ENCODE measurements at places on chromosomes 1 and 21.

DNA sequence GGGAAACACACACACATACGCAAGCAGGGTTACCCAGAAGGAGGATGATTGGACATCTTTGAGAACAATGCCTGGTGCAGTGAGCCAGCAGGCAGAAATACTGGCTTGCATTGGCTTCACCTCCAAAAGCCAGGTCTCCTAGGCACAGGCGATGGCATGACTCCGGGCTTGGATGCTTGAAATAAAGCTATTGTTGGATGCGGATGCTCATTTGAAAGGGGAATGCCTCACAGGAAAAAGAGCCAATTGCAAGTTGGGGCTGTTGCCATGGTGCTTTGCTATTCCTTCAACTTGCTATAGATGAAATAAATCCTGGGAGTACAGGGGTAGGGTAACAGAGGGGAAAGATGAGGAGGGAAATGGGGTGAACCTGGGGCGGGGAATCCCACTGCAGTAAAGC lies 180.7 kb upstream of the SGIP1 start:
- peak; percentile 42 for DNase-seq

- DNase-seq, result no peak
These were observed 150.1 kb downstream of the PLXNA2 start for GRCh38 chr1:208093754-208094719.

- DNase-seq, result peak; percentile 49
These were observed 61.1 kb downstream of the SDC3 start for GRCh38 chr1:30847358-30847972.

- DNase-seq, result no peak
These were observed 448.2 kb downstream of the BRINP3 start for GRCh38 chr1:190029441-190029840.

DNA sequence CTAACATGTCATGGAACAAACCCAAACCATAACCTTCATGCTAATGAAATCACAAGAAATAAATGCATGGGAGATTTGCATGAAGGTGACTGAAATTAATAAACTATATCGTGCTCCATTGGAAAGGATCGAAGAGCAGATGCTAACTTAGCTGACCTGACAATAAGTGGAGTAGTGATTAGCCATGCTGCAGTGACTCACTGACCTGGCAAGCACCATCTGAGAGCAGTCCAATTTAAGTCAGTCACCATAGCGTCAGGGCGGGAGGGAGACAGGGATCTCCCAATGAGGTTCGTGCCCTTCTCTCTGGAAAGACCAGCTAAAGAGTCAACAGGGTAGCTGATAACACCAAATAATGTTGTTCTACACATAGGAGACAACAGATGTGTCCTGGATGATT lies 21.5 kb downstream of the OLIG2 start:
- DNase-seq, result no peak

GRCh38 chr1:39026051-39026865 lies at the start of gene NDUFS5:
Gene NDUFS5, plus strand, starts transcription at chr1:39026350. Its CDS starts 2,375 bp downstream, at chr1:39028725.
- peak; percentile 90 for DNase-seq

- DNase-seq, result no peak
These were observed 8.2 kb upstream of the MTFR1L start for GRCh38 chr1:25811384-25812082.

GRCh38 chr21:45088729-45089128 lies 14.3 kb downstream of the ADARB1 start:
- no peak for DNase-seq

- DNase-seq, result no peak
These were observed 9.3 kb upstream of the PI4KB start for GRCh38 chr1:151336556-151336955.

DNA sequence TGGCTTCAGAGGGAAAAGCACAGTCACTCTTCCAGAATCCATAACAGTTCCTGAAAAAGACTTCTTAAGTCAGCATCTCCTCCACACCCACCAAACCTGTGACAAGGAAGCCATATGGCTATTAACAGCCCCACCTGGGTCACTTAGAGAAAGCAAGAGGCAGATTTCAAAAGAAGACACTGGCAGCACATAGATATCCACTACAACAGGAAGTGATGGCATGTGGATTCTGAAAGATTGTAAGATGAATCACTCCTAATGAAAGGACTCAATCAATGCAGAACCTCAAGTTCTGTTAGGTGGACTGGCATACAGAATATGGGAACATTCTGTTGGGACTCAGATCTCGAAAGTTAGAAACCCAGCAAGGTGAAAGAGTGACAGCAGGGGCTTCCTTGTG lies 365.9 kb downstream of the TGFB2 start:
- DNase-seq, result no peak

GRCh38 chr1:28395181-28395580 lies 25.6 kb downstream of the PHACTR4 start:
- DNase-seq, result no peak

DNA sequence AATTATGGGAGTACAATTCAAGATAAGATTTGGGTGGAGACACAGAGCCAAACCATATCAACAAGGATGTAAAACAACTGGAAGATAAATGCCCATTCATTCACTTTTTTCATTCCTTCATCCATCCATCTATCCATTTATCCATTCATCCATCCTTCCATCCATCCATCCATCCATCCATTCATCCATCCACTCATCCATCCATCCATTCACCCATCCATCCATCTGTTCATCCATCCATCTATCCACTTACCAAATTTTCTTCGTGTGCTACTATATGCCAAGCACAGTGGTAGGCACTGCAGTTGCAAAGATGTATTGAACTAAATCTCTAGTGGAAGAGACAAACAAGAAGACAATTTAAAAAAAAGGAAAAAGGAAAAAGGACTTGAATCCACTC lies 14.3 kb upstream of the SIPA1L2 start:
- DNase-seq, result no peak

- no peak for DNase-seq
These were observed 101.1 kb upstream of the JUN start for GRCh38 chr1:58884706-58885661.

- no peak for DNase-seq
These were observed 64.8 kb downstream of the FCRL5 start for GRCh38 chr1:157487504-157487903.

- DNase-seq, result no peak
These were observed 88.3 kb downstream of the SCMH1 start for GRCh38 chr1:41153750-41154274.

- DNase-seq, result no peak
These were observed 52.2 kb upstream of the CNN3 start for GRCh38 chr1:94979131-94979530.

- no peak for DNase-seq
These were observed 783.2 kb upstream of the NEGR1 start for GRCh38 chr1:73065339-73066041.

DNA sequence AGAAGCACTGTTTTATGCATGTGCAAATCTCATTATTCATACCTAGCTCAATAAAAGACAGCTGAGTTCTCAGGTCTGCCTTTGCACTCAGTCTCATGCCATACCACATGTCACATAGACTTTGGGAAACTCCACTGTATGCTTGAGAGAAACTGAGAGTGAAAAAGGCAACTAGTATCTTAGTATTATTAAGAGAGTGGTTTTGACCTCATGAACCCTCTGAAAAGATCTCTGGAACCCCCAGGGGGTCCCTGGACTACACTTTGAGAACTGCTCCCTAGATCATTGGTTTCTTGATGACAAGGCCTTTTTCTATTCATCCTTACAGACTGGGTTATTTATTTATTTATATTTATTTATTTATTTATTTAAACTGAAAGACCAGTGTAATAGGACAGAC lies 3.7 kb upstream of the RHEX start:
- DNase-seq, result no peak

DNA sequence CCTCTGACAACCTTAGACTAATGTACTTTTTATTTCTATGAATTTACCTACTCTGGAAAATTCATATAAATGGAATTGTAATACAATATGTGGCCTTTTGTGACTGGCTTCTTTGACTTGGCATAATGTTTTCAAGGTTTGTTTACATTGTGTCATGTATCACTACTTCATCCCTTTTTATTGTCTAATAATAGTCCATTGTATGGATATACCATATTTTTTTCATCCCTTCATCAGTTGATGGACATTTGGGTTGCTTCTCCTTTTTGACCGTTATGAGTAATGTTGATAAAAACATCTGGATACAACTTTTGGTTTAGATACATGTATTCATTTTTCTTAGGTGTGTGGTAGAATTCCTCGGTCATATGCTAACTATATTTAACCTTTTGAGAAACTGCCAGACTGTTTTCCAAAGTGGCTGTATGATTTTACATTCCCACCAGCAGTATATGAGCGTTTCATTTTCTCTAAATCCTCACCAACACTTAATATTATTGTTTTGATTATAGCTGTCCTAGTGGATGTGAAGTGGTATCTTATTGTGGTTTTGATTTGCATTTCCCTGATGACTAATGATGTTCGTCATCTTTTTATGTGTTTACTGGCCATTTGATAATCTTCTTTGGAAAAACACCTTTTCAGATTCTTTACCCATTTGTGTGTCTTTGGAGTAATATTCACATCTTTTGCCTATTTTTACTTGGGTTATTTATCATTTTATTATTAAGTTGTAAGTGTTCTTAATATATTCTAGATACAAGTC lies 3.5 kb downstream of the RO60 start:
- DNase-seq, result no peak

GRCh38 chr1:227795732-227796131 lies 19.7 kb upstream of the PRSS38 start:
- DNase-seq, result no peak

DNA sequence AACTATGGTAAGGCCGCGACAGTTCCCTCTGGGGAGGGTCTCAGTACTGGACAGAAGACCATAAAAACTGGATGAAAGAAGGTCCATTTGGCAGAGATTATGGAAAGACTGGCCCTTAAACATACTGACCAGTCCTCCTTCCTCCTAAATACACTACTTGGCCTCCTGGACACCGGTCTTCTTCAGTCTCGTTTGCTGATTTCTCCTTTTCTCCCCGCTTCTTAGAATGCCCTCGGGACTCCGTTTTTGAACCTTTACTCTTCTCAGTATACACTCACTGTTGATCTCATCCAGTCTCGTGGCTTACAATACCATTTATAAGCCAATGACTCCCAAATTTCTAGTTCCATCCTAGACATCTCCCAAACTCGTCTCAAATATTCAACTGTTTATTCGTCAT lies 694 bp upstream of the MRPL9 start:
- no peak for DNase-seq

DNA sequence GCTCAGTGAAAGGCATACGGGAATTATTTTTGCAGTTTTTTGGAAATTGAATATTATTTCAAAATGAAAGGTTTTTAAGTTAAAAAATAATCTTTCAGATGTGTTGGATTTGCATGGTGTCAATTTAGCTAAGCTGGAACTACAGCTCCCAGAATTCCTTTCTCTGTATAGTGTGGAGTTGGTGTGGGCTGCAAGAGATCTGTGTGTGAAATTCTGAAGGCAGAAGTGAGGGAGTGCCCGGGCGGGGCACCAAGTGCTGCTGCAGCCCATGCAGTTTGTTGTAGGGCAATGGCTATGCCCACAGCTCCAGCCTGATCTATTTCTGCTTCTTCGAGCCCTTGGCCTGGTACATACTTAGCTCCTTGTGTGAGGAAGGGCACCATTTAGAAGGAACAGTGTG lies 60.5 kb upstream of the CSF1 start:
- DNase-seq, result no peak

DNA sequence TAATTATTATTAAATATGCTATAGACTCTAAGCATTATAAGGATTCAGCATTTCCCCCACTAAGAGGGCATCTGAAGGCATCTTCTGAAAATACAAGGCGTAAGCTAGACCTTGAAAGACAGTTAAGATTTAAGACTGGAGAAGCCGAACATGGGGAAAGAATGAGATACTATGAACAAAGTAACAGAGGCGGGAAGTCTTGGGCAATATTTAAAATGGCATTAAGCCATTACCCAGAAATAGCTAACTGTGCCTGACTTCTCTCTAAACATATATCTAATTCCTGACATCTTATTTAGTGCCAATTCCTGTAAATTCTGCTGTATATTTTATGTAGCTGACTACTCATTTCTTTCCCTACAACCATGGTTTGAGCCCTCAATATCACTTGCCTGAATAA lies 20.9 kb downstream of the DPH5 start:
- DNase-seq, result no peak

DNA sequence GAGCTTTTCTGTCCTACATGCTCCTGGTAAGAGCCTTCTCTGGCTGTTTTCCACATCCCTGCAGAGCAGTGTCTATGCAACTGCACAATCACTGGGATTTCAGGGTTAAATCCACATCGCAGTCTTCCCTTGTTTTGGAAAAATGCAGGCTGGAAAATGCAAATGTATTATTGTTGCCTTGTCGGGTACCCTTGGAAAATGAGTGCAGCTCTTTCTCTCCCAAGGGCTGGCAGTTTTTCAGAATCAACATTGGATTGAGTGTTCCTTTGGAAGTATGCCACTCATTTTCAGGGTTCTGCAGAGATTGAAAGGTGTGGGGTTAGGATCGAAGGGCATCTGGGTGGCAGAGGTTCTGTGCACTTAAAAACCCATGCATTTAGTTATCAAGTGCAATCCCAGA lies 3.2 kb downstream of the NOS1AP start:
- DNase-seq, result no peak

DNA sequence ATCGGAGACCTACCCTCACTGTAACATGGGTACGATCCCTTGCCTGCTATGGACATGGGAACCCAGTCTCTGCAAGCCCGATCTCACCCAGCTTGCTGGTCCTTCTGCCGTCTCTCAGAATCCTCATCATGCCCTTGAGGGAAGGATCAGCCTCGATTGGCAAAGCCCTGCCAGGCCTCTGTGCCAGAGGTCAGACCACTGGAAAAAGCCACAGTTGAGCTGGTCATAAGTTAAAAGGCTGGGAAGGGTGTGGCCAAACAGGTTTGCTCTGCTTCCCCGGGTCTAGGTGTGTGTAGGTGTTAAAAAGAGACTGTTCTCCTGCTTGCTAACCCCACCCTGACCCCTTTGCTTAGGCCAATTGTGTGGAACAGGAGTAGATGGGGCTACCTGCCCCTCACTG lies 19.5 kb upstream of the PADI3 start:
- no peak for DNase-seq

DNA sequence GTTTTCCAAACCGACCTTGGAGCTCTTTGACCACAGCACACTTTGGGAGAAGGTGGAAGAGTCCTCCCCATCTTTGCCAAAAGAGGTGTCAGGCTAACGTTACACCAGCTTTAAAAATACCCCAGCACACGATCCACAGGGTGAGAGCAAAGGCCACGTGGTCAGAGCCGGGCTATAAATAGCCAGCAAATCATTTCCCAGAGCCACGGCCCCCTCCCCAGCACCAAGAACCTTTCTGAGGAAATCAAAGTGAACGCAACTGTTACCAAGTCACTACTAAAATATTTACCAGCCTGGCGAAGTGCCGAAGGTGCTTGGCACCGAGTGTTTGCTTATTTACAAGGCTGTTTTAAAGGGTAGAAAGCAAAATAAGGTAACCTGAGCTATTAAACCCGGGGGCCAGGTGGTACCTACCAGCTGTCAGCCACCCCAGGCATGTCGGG lies 72.4 kb downstream of the CASZ1 start:
- DNase-seq, result no peak

DNA sequence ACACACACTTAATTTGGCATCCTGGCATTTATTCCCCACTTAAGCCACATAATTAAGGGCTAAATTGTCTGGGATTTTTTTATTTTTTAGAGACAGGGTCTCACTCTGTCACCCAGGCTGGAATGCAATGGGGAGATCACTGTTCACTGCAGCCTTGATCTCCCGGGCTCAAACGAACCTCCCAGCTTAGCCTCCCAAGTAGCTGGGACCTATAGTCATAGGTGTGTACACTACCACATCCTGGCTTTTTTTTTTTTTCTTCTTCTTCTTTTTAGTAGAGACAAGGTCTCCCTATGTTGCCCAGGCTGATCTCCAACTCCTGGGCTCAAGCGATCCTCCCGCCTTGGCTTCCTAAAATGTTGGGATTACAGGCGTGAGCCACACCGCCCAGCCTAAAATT lies 24.2 kb downstream of the ZZZ3 start:
- DNase-seq, result no peak

GRCh38 chr21:44390886-44391285 lies 37.5 kb downstream of the TRPM2 start:
- no peak for DNase-seq
